ENCODE measurements at places on chromosomes 2 and 18.

- no peak for DNase-seq
Measured at GRCh38 chr2:223644136-223644535, 42.0 kb upstream of the SCG2 start.

DNA sequence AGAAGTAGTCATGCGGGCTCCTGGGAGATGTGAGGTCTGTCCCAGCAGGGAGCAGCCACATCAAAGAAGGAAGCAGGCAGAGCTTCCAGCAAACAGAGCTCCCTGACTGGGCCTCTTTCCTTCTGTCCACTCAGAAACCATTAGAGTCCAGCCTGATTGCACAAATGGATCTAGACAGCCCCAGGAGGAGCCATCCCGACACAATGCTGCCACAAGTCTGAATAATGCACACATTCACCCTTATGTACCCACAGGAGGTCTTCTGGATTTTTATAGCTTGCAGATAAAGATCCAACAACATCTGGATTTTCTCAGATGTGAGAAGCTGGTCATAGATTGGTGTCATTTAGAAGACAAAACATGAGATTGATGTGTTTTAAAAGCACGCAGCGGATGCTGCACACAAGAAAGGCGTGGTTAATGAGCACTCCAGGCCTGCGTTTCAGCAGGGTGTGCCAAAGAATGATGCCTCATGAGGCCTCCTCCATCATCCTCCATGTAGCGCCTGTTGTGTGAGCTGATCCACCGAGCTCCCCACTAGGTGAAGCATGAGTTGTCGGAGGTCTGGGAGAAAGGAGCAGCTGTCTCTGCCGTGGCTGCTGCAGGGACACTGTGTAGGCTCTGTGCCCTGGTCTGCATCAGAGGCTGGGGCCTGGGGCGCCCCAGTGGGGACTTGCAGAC, 60.6 kb downstream of the MTCL1 start:
- DNase-seq, result peak; percentile 6

GRCh38 chr2:157439824-157440186, 4.1 kb downstream of the CYTIP start:
- DNase-seq, result no peak

DNA sequence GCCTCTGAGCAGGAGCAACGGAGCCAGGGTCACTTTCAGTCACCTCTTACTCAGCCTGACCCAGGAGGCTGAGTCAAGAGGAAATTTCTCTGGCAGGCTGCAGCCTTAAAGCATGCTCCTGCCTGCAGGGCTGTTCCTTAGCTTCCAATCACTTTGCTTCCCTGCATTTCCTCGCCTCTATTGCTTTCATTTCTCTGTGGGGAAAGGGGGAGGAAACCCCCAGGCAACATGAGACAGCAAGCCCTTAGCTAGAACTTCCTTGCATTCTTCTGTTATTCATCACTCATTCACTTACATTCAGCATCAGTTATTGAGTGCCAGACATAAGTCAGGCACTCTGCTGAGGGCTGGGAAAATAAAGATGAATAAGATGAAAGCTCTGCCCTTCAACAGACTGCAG, 13.0 kb downstream of the XDH start:
- DNase-seq, result no peak

DNA sequence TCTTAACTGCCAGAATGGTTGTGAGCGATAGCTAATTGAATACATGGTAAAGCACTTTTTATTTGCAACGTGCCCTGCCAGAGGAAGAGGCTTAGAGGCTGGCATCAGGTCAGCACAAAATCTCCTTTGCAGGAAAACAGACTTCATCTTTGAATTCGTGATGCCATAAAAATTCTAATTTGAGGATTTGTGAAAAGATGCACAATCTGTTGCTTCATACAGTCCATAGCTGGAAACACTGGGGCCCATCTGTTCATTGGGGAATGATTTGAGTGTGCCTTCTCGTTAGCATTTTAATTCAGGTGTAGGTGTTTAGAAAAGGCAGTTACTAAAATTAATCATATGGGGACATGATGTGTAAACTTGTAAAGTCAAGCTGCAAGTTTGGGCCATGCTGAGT, 876.0 kb downstream of the SLC4A3 start:
- DNase-seq, result no peak

- peak; percentile 25 for DNase-seq
Measured at GRCh38 chr2:24919506-24920097, 435 bp downstream of the ADCY3 start.

GRCh38 chr2:100196786-100197494, 54.5 kb upstream of the AFF3 start:
- no peak for DNase-seq

DNA sequence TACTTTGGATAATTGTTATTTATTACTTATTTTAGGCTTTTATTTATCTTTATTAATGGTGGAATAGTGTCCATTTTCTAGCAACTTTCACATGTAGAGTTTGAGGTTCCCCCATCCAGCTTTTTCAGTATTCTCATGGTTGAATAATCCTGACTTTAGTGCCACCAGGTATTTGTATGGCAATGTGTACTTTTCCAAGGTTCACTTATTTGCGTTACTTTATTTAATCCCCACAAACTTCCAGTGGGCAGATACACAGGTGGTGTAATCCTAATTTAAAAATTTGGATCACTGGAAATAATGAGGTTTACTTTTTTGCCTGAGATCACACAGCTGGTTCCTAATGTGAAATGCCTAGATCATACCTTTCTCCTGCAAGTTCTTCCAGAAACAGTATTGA, 30.5 kb downstream of the NAB1 start:
- no peak for DNase-seq

DNA sequence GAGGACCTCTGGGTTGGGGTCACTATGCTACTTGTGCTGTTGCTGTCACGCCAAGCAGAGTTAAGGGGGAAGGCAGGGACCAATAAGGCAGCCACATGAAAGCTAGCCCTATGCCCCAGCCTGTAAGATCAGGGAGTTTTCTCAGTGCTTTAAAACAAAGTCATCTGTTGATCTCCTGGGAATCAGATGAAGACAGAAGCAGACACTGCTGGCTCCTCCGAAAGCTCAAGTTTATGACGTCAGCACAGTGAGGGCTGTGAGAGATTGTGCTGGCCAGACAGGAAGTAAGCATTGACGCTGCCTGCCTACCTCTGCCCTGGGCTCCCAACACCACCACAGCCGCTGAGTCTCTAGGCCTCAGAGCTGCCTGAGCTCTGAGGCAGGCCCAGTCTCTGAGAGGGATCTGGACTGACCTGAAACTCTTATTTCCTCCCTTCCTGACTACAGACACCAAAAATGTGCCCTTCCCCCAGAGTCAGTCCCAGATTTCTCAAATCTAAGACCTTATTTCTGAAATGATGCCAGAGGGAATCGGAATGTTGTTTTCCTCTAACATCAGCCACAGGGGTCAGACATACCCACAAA, 118.1 kb upstream of the EPAS1 start:
- no peak for DNase-seq

GRCh38 chr2:185130685-185131084, 532.4 kb downstream of the ZNF804A start:
- no peak for DNase-seq

GRCh38 chr2:197498937-197499593, 575 bp downstream of the HSPD1 start:
- peak; percentile 72 for DNase-seq

DNA sequence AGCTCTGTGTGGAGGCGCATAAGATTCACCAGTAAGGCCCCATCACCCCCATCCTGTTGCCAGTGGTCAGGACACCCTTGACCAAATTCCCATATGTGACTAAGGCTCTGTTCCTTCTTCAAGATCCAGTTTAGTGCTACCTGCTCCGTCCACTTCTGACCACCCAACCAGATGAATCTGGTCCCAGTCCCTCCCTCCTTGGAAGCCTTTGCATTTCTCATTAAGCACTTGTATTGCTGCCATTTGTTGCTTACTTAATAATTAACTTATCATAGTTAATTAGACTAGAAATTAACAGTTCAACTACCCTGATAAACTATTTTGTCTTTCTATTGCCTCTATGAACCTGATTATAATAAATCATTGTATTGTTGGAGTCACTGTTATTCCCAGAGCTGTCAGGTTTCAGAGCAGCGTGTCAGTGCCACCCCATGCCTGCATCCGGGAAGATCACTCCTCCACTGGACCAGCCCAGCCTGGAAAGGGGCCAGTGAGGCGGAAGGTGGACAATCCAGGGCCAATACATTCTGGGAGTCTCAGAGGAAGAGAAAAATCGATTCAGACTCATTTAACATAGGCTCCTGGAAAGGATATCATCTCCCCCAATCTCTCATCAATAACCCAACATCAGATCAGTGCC, 9.5 kb upstream of the NAT8 start:
- DNase-seq, result no peak

DNA sequence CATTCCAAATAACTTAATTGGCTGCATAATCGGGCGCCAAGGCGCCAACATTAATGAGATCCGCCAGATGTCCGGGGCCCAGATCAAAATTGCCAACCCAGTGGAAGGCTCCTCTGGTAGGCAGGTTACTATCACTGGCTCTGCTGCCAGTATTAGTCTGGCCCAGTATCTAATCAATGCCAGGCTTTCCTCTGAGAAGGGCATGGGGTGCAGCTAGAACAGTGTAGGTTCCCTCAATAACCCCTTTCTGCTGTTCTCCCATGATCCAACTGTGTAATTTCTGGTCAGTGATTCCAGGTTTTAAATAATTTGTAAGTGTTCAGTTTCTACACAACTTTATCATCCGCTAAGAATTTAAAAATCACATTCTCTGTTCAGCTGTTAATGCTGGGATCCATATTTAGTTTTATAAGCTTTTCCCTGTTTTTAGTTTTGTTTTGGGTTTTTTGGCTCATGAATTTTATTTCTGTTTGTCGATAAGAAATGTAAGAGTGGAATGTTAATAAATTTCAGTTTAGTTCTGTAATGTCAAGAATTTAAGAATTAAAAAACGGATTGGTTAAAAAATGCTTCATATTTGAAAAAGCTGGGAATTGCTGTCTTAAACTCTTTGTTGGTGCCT, 1.4 kb downstream of the PCBP1 start:
- no peak for DNase-seq

- no peak for DNase-seq
Measured at GRCh38 chr2:234587341-234588053, 90.6 kb upstream of the ARL4C start.

- DNase-seq, result no peak
Measured at GRCh38 chr2:154437104-154437503, 261.4 kb upstream of the KCNJ3 start.

DNA sequence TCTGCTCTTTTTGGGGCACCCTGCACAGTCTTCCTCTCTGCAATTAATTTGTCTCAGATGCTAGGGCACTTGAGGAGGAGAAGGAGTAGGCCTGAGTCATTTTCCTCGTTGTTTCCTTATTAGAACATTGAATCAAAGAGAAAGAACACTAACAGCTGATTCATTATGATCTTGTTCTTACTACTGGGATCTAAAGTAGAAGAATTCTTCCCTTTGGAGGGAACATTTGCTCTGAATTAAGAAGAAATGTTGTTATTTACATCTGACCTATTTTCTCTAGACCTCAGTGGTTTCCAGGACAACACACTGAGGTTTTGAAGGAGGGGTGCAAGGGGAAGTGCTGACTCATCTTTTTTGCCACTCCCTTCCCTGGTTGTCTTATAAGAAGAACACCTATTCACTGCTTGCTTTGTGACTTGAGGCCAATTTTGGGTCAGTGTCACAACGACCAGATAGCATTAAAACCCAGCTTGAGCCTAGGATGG, 24.3 kb upstream of the STAT1 start:
- DNase-seq, result no peak

- DNase-seq, result no peak
Measured at GRCh38 chr2:51812138-51812866, 780.4 kb upstream of the NRXN1 start.

GRCh38 chr18:50853863-50854271, 25.1 kb upstream of the ME2 start:
- DNase-seq, result no peak

GRCh38 chr18:43277164-43277600, at the start of gene SYT4:
Gene SYT4 (minus strand): TSS chr18:43277490. CDS start chr18:43277281, 209 bp downstream.
- peak; percentile 93 for DNase-seq

DNA sequence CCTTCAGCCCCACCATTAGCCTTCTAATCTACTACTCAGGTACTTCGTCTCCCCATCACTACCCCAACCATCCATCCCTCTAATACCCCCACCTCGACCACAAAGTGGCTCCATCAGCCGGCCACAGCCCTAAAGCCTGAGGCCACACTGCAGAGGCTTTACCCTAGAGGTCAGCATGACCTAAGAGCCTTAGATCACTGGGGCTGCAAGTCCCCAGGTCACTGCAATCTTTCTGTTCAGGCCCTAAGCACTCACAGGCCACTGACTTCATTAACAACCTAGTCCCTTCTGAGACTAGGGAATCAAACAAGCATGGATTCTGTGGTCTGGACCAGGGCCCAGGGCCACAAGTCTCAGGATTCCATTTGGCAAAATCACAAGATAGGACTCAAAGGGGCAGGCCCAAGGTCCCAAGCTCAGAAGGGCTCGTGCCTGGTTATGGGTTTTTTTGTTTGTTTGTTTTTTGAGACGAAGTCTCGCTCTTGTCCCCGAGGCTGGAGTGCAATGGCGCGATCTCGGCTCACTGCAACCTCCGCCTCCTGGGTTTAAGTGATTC, 37.0 kb upstream of the PKDCC start:
- DNase-seq, result no peak

DNA sequence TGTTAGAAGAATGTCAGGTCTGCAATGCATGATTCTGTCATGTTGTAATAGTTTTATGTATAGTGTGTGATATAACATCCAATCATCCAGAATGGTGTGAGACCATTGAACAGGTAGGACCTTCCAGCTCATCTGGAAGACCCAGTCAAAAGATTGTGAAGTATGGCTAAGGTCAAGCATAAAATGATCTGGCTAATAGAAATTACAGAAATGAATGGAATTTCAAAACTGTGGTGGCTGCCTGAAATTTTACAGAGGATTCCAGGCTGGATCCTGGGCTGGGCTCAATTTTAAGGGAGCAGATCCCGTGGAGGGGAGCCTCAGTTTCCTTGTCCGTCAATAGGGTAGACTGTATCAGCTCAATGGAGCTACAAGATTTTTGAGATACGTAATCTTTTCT, 39.1 kb downstream of the ACKR3 start:
- no peak for DNase-seq

GRCh38 chr2:235988271-235989015, 179.7 kb downstream of the GBX2 start:
- DNase-seq, result peak; percentile 45

DNA sequence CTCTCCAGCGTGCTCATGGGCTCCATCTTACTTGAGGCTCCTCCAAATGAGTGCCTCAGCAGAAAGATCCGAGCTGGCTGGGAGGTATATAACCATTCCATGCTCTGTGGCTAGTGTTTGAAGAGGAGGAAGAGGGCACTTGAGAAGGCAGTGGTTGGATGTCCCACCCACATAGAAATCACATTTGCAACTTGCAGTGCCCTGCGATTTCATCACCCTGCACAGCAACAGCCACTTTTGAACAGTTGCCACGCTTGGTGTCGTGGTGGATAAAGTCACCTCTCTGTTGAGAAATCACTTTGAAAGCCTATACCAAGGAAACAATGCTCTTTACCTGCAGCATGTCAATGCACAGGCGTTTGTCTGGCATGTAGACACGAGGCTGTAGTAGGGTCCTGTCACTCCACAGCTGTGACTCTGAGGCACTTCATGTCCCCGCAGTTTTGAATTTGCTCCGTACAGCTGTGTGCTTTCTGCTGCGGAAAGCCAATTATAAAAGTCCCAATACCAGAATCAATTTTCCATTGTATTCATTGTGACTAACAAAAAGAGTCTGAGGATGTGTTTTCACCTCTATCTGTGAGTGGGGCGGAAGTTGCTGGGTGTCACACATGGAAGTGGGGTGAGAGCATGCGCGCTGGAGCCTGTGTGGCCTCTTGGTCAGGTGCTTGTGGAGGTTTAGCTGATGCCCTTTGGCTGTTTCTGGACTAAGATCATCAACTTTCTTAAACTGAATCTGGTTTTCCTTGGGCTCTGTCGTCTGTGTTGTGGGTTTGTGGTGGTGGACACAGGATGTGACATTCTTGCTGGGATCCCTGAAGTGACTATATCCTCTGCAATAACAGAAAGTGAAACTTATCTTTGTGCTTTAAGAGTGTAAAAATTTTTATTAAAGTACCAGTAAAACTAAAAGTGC, 2.8 kb downstream of the CNDP2 start:
- no peak for DNase-seq
